T-cell (primary cell): ENCODE measurements at places on chromosomes 13 and 19. TPM values are rescaled to one million over a fixed set of nuclear protein-coding genes. Genes with fewer than 3 reads are reported as not detected.
A peak's percentile ranks its signal among the peaks of the same experiment; 100 is the strongest.

IL12RB1 gene
- 26.3 TPM for total RNA-seq

- peaks cover 26% of the 10 kb centered on the region for H3K27me3 ChIP-seq
- no peaks in the 10 kb centered on the region for H3K4me1 ChIP-seq
- no peak for DNase-seq
These were observed 108.1 kb downstream of the GADD45B start for GRCh38 chr19:2584002-2584401.

DNA sequence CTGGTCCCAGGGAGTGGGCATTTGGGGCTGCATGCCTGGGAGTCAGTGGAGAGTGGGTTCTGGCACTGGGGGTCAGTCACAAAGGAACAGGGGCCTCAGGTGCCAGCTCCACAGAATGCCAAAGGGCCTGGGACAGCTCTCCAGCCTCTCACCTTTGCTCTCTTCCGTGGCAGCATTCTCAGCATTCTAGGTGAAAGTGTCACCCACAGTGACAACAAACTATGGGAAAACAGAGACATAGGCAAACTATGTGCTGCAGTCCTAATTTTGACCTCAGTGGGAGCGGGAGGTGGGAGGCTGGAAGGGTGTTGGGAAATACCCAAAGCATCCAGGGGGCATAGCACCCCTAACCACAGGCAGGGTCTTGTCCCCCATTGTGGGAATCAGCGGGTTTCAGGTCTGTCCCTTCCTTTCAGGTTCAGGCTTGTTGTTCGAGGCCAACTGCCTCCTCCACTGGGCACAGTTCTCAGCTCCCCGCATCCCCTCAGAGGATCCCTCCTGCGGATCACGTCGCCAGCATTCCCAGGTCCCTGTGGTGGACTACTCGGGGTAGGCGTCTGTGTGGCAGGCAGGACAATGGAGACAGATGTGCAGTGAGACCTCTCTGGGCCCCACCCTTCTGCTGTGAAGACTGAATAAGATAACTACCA is 52.4 kb downstream of the TSHZ3 start:
- no peaks in the 10 kb centered on the region for H3K4me1 ChIP-seq
- H3K36me3 ChIP-seq = no peaks in the 10 kb centered on the region
- DNase-seq = no peak

SERPINE3 gene
- total RNA-seq = not detected

FIZ1 gene
- total RNA-seq = 14.8 TPM

GRCh38 chr13:40175639-40176038 is 490.8 kb downstream of the FOXO1 start:
- no peak overlapping the region for H3K27ac ChIP-seq
- no peak for DNase-seq
- H3K36me3 ChIP-seq = no peaks in the 10 kb centered on the region
- peaks cover 8% of the 10 kb centered on the region for H3K4me1 ChIP-seq

GRCh38 chr19:50875795-50876422 is 2.7 kb downstream of the KLK2 start:
- no peak overlapping the region for H3K27ac ChIP-seq
- no peak for DNase-seq
- H3K27me3 ChIP-seq = peaks cover 57% of the 10 kb centered on the region
- H3K4me3 ChIP-seq = no peak overlapping the region

GRCh38 chr19:782185-782877 is 14.9 kb upstream of the PTBP1 start:
- no peak for DNase-seq
- no peaks in the 10 kb centered on the region for H3K27me3 ChIP-seq
- no peaks in the 10 kb centered on the region for H3K36me3 ChIP-seq

DNA sequence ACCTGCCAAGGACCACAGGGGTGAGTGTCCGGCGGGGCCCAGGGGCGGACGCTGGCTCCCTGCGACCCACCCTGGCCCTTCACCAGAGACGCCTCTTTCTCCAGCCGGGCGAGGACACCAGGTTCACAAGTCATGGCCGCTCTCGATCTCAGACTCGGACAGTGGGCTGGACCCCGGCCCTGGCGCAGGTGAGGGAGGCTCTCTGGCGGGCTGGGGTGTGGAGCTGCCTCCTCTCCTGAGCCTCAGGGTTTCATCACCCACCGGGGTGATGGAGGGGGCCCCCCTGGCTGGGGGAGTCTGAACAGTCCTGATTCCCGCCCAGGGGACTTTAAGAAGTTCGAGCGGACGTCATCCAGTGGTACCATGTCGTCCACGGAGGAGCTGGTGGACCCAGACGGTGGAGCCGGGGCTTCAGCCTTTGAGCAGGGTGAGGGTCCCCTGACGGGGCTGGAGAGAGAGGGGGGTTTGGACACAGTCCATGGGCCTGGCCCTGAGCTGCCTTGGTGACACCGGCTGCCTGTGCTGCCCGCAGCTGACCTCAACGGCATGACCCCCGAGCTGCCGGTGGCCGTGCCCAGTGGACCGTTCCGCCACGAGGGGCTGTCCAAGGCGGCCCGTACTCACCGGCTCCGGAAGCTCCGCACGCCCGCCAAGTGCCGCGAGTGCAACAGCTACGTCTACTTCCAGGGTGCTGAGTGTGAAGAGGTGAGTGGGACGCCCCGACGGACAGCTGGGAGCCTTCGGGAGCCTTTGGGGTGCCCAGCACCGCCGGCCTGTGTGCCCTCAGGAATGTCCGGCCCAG is 13.6 kb downstream of the ARHGAP45 start:
- H3K27ac ChIP-seq = peak overlapping the region; percentile 47
- no peak overlapping the region for H3K4me3 ChIP-seq
- H3K4me1 ChIP-seq = peaks cover 39% of the 10 kb centered on the region
- peaks cover 80% of the 10 kb centered on the region for H3K36me3 ChIP-seq
- no peaks in the 10 kb centered on the region for H3K27me3 ChIP-seq

GRCh38 chr19:29760752-29761502 is 45.9 kb upstream of the C19orf12 start:
- no peak overlapping the region for H3K27ac ChIP-seq
- no peaks in the 10 kb centered on the region for H3K27me3 ChIP-seq
- DNase-seq = no peak

TNFSF13B gene
- total RNA-seq = 1.8 TPM

- H3K4me1 ChIP-seq = no peaks in the 10 kb centered on the region
- H3K4me3 ChIP-seq = no peak overlapping the region
- H3K27me3 ChIP-seq = peaks cover 14% of the 10 kb centered on the region
- H3K27ac ChIP-seq = no peak overlapping the region
- no peak for DNase-seq
- no peaks in the 10 kb centered on the region for H3K36me3 ChIP-seq
These were observed 40.8 kb upstream of the RFXAP start for GRCh38 chr13:36778083-36778671.

GRCh38 chr19:50772476-50772875 is 2.2 kb downstream of the GPR32 start:
- H3K4me1 ChIP-seq = no peaks in the 10 kb centered on the region
- DNase-seq = no peak
- H3K4me3 ChIP-seq = no peak overlapping the region
- H3K27ac ChIP-seq = no peak overlapping the region
- H3K36me3 ChIP-seq = no peaks in the 10 kb centered on the region

DNA sequence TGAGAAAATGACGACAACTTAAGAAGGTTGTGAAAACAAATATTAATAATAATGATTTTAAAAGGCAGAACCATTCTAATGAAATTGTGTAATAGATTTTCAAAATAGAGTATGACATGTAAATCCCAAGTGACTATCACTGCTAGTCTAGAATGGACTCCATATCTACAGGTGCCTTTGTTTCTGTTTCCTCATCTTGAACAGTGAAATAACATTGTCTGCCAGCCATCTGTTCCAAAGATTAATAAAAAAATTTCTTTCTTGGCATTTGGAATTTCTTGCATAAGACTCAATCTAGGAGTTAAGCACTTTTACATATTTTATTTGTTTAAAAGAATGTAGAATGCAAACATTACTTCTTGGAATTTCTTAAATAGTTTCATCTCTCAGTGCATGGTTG is 520.1 kb upstream of the ARGLU1 start:
- H3K27ac ChIP-seq = no peak overlapping the region
- H3K27me3 ChIP-seq = no peaks in the 10 kb centered on the region
- H3K4me1 ChIP-seq = no peaks in the 10 kb centered on the region
- no peak overlapping the region for H3K4me3 ChIP-seq

DNA sequence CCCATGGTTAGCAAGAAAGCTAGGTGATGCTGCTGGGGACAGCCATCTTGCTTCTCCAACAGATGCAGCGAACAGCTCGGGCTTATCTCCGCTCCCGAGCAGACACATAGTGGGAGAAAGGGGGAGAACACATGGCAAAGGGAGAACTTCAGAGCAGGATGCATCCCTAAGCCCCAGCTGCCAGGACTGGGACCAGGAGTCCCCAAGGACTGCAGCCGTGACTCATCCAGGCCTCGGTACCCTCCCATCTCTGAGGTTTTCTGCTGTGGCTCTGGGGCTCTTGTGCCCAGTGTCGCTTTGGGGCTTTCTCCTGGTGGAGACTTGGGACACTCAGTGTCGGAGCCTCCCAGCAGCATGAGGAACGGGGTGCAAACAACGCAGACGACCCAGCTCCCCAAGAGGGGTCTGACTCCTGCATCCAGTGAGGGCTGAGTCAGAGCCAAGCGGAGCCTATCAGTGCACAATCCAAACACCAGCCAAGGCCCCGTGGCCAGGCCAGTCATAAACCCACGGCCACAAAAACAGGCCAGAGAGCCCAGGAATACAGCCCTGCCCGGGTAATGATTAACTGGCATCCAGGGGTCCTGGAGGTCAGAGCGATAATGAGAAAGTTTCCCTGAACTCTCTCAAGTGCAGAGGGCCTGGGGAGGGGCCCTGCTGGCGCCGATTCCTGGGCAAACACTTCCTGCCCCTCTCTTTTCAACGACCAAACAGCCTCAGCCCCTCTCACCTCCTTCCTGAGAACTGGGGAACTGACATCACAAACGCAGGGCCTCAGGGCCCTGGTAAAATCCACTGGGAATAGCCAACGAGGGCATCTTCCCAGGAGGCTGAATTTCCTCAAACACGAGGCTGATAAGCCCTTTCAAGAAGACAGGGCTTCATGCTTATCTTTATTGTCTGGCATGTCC is 202.9 kb downstream of the USP12 start:
- H3K4me1 ChIP-seq = no peaks in the 10 kb centered on the region
- no peak overlapping the region for H3K27ac ChIP-seq
- H3K36me3 ChIP-seq = no peaks in the 10 kb centered on the region
- DNase-seq = no peak
- no peak overlapping the region for H3K4me3 ChIP-seq

GRCh38 chr13:113927661-113928581 is 46.0 kb downstream of the C13orf46 start:
- peaks cover 21% of the 10 kb centered on the region for H3K4me1 ChIP-seq
- no peak for DNase-seq
- H3K4me3 ChIP-seq = no peak overlapping the region
- no peaks in the 10 kb centered on the region for H3K36me3 ChIP-seq
- no peaks in the 10 kb centered on the region for H3K27me3 ChIP-seq

- H3K27ac ChIP-seq = no peak overlapping the region
- H3K4me3 ChIP-seq = no peak overlapping the region
- DNase-seq = no peak
- peaks cover 11% of the 10 kb centered on the region for H3K4me1 ChIP-seq
- no peaks in the 10 kb centered on the region for H3K36me3 ChIP-seq
These were observed 3.4 kb downstream of the PPM1N start for GRCh38 chr19:45501730-45502014.

VSTM2B gene
- not detected for total RNA-seq

JSRP1 gene
- total RNA-seq = not detected

GRCh38 chr19:29439688-29440550 is 85.9 kb upstream of the VSTM2B start:
- no peaks in the 10 kb centered on the region for H3K4me1 ChIP-seq
- H3K36me3 ChIP-seq = no peaks in the 10 kb centered on the region
- no peak overlapping the region for H3K27ac ChIP-seq
- H3K4me3 ChIP-seq = no peak overlapping the region

GRCh38 chr13:106453101-106453500 is 82.4 kb downstream of the EFNB2 start:
- H3K4me1 ChIP-seq = no peaks in the 10 kb centered on the region
- DNase-seq = no peak
- H3K27me3 ChIP-seq = peaks cover 19% of the 10 kb centered on the region
- no peak overlapping the region for H3K27ac ChIP-seq
- H3K36me3 ChIP-seq = no peaks in the 10 kb centered on the region

ZGLP1 gene
- 11.0 TPM for total RNA-seq

DNA sequence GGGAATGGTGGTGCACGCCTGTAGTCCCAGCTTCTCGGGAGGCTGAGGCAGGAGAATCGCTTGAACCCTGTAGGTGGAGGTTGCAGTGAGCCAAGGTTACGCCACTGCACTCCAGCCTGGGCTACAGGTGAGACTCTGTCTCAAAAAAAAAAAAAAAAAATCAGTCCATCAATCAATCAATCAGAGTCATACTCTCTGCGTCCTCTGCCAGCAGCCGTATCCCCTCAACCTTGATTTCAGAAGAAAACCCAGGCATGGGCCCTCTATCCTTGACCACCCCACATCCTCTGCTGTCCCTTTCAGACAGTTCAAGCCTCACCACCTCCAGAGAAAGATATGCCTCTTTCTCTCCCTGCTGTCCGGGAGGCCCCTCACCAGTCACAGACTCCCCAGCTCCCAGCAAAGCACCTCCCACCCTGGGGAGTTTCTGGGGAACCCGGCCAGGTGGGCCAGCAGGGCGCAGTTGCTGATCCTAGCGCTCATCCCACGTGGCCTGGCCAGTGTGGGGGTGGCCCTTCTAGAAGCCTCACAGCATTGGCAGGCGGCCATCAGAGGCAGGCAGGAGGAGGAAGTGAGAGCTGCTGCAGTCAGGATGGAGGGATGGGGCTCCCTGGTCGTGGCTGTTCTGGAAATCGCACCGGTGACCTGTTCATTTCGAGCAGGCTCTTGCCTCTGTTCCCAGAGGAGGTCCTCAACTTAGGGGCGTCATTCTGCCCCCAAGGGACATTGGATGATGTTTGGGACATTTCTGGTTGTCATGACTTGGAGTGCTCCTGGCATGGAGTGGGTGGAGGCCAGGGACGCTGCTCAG is 10.2 kb upstream of the JSRP1 start:
- H3K4me3 ChIP-seq = no peak overlapping the region
- no peak for DNase-seq
- H3K27ac ChIP-seq = no peak overlapping the region

- H3K4me1 ChIP-seq = peaks cover 65% of the 10 kb centered on the region
- H3K36me3 ChIP-seq = peaks cover 7% of the 10 kb centered on the region
- DNase-seq = no peak
- H3K4me3 ChIP-seq = peak overlapping the region; percentile 51
- H3K27me3 ChIP-seq = no peaks in the 10 kb centered on the region
These were observed 774 bp downstream of the ALDH16A1 start for GRCh38 chr19:49453757-49454240.

GRCh38 chr13:79654520-79654919 is 173.6 kb downstream of the NDFIP2 start:
- no peak for DNase-seq
- no peaks in the 10 kb centered on the region for H3K4me1 ChIP-seq
- H3K27me3 ChIP-seq = peaks cover 5% of the 10 kb centered on the region
- no peaks in the 10 kb centered on the region for H3K36me3 ChIP-seq
- H3K27ac ChIP-seq = no peak overlapping the region
- no peak overlapping the region for H3K4me3 ChIP-seq

GRCh38 chr13:60627071-60627686 is 230.2 kb downstream of the TDRD3 start:
- H3K27ac ChIP-seq = no peak overlapping the region
- no peaks in the 10 kb centered on the region for H3K36me3 ChIP-seq
- no peak overlapping the region for H3K4me3 ChIP-seq
- H3K4me1 ChIP-seq = no peaks in the 10 kb centered on the region
- H3K27me3 ChIP-seq = no peaks in the 10 kb centered on the region

GRCh38 chr19:18551631-18552030 is 6.0 kb upstream of the KXD1 start:
- no peaks in the 10 kb centered on the region for H3K4me1 ChIP-seq
- no peaks in the 10 kb centered on the region for H3K27me3 ChIP-seq
- DNase-seq = no peak
- H3K27ac ChIP-seq = no peak overlapping the region

GRCh38 chr19:35457173-35457572 is 9.1 kb downstream of the FFAR2 start:
- H3K27ac ChIP-seq = no peak overlapping the region
- H3K27me3 ChIP-seq = no peaks in the 10 kb centered on the region
- H3K36me3 ChIP-seq = no peaks in the 10 kb centered on the region
- H3K4me1 ChIP-seq = peaks cover 4% of the 10 kb centered on the region
- DNase-seq = no peak

ICAM1 gene
- total RNA-seq = 5.3 TPM
